ENCODE measurements at places on chromosomes 16 and 17.

- no peak for DNase-seq
Observed at GRCh38 chr17:30074730-30075129, 41.9 kb upstream of the NSRP1 start.

DNA sequence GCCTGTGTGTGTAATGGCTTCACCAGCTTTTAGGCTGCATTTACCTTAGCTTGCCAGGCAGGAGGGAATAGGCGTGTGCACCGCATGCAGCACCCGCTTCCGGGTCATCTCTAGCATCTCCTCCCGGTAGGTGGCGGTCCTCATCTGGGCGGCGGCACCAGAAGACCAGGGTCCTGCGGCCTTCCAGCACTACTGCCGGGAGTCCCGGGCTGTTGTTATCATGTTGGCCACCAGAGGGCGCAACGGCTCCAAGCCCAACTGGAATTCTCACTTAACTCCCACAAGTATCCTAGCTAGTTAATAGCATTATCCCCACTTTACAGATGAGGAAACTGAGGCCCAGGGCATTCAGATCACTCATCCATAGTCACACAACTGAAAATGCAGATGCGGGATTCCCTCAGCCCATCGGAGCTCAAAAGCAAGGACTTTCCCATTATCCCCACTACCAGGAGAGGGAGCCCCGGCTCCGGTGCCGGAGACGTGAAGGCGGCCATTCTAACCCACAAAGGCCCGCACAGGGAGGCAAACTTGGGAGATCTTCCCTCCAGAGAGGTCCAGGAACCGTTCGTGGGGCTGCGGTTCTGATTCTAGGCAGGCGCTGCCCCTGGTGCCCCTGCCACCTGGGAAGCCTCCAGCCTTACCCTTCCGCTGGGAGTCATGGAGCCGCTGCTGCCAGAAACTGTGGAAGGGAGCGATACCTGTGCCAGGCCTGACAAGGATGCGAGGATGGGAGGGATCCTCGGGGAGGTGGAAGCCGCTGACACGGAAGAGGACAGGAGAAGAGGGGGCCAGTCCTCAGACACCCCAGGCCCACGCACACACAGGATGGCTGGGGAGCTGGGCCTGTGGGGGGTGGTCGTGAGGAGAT is 23.9 kb downstream of the LGALS9 start:
- DNase-seq, result peak; percentile 36

GRCh38 chr16:27321013-27321915 is 7.5 kb downstream of the IL4R start:
- DNase-seq, result no peak

- peak; percentile 39 for DNase-seq
Observed at GRCh38 chr16:80804526-80805383, at the start of gene CDYL2. Gene CDYL2 (minus strand): TSS chr16:80804598. CDS start chr16:80804173, 425 bp downstream.

GRCh38 chr16:89268987-89269735 is 51.7 kb downstream of the ZNF778 start:
- no peak for DNase-seq

DNA sequence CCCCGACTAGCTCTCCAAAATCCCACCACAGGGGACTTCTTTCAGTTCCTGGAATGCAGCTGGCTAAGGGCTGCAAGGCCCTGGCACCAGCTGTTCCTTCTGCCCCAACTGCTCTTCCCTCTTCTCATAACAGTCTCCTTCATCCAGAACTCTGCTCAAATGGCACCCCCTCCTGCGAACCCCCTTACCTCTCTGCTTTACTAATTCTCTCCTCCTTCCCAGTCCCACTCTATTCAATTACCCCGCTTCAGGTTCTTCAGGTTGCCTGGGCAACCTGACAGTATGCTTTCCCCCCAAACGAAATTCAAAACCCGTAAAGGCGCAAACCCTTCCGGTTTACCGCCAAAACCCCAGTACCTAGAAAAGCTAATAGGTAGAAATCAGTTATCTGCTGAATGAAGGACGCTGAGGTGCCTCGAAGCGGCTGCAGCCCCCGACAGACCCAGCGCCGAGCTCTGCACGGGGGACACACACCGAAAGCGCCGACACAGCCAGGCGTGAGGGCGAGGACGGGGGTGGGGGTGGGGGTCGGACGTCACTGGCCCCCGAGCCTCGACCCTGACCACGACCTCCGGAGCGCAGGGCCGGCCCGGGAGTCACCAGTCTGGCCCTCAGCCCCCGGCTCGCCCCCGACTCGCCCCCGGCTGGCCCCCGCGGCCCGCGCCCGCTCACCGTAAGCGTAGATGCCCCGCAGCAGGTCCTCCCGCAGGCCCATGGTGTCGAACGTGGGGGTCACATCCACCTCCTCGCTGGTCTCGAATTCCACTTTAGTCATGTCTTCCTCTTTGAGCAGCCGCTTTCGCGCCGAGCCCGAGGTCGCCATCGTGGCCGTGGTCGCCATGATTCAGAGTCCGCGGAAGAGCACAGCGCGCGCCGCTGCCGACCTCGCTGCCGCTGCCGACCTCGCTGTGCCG is 550 bp downstream of the EIF4A3 start:
- DNase-seq, result peak; percentile 13
